Ecto neural progenitor cell (in vitro differentiated cells): ENCODE measurements at places on chromosomes 6 and 20.

DNA sequence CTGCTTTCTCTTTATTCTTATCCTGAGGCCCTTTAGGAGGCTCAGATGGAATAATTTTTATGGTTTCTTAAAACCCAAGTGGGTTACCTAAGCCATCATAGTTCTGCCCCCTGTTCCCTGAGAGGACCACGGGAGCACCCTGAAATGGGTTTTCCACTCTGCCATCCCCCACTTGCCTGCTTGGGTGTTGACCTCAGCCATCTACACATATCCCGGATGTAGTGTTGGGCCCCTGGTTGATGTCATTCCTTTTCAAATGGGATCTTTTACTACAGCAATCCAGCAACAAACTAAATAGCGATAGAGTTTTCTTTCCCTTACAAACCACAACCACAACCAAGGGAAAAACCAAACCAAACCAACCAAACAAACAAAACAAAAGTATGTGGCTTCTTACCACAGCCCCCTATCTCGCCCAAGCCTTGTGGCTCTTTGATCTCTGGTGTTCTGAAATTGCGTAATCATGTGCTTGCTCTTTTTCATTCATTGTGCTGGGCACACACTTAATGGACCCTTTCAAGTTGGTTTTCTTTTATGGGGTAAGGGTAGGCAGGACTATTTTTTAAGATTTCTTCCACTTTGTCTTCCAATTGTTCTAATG, 154.9 kb downstream of the ESR1 start:
- DNase-seq: no peak

GRCh38 chr6:158647501-158647900, 2.4 kb upstream of the SYTL3 start:
- no peak for DNase-seq

GRCh38 chr20:623704-624103, 13.6 kb upstream of the TCF15 start:
- no peak for DNase-seq

DNA sequence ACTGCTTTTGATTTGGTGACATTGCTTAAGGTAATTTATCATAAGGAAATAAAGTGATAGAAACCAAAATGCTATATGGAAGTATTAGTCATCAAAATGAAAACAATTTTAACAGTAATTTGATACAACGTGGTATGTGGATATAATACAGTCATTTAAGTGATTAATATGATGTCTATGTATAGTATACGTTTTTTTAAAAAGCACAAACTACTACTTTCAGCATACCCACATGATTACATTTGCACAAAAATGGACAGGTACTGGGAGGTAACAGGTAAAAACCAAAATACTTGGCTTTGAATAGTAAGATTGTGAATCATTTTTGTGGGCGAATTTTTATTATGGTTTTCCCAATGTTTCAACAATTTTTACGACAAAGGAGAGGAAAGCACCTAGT, 97.6 kb downstream of the OGFRL1 start:
- DNase-seq: no peak

- no peak for DNase-seq
Observed at GRCh38 chr6:12527339-12527738, 189.2 kb upstream of the PHACTR1 start.

DNA sequence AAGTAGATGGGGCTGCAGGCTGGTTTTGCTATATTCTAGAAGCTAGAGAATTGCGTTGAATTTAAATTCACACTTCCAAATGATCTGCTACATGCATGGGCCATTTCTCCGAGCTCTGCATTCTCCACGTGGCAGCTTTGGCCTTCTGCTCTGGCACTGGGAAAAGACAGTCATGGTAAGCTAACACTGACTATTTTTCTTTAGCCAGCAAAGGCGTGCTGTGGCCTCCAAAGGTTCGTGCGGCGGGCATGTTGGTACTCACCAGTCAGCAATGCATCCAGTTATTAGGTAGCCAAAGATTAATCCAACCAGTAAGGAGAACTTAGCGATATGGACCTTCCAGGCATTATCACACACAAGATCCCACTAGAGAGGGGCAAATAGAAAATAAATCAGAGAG, 41.4 kb downstream of the SLC22A23 start:
- no peak for DNase-seq

DNA sequence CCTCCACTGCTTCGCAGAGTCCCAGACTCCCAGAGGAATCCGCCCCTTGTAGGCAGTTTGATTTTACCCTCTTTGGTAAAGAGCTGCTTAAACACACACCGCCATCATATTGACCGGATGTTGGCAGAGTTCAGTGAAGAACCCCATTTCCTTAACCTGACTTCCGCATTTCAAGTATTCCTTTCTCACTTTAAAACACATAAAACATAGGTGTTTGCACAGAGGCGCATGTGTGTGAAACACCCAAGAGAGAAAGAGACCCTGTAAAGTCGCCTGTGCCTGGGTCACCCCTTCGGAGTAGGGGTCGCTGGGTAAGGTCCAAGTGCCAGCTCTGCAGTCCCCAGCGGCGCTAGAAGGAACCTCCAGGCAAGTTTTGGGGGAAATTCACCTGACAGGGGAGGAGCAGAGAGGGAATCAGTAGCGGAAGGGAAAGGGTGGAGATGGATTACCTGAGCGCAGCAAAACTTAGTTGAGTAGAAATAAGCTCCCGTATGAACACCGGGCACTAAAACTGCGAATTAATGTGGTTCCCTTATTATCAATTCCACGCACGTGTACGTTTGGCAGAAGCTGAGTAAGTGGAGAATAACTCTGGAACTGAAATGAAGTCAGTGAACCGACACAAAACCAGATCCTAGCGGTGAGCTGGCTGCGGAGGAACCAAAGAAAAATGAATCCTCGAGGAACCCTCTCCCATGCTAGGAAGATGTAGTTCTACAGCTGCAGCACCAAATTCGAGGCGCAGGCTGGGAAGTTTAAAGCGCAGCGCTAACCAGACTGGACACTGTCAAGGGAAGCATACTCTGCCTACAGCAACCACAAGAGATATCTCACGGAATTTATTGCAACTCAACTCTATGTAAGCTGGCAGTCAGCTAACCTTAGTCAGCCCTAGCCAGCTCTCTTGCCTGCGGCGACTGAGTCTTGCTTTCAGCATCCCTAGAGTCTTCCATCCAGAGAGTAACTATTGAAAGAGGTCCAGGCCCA, 3.5 kb upstream of the HTR1B start:
- peak; percentile 62 for DNase-seq
